ENCODE measurements at places on chromosomes 3 and 15.

- DNase-seq: no peak
Observed at GRCh38 chr15:99749386-99749785, 16.1 kb upstream of the LYSMD4 start.

DNA sequence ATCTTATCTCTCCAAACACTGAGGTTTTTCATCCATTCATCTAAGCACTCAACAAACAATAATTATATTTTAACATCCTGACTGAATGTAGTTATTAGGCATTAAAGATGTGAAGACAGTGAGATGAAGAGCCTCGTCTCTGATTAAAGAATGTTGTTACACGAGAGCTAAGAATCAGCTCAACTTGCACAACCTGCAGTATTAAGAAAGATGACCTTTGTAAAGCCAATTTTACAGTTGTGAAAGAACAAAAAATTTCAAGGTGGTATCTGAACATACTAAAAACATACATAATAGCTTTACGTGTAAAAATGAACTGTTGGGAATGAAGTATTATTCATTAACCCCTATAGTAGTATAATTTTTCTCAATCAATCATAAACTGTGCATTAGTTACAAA, 12.8 kb downstream of the CLDN1 start:
- DNase-seq: no peak

DNA sequence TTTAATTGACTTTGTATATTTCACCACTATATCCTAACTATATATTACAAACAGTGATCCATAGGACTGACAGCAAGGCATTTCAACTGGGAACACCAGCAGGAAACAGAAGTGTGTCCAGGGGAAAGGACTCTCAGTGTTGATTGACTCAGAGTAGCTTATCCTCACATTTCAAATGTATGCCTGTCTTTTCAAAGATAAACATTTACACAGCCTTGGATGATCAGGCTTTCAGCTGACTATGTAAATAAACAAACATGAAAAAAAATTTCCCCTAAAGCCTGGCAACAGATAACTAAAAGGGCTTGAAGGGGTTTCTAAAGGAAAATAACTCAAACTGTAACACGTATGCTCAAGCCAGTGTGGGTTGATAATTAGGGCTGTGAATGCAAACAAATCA, 321.8 kb downstream of the TBC1D5 start:
- no peak for DNase-seq

- no peak for DNase-seq
Observed at GRCh38 chr15:22918056-22918455, 62.1 kb downstream of the CYFIP1 start.

- DNase-seq: no peak
Observed at GRCh38 chr15:78322724-78323521, 17.2 kb upstream of the CRABP1 start.

DNA sequence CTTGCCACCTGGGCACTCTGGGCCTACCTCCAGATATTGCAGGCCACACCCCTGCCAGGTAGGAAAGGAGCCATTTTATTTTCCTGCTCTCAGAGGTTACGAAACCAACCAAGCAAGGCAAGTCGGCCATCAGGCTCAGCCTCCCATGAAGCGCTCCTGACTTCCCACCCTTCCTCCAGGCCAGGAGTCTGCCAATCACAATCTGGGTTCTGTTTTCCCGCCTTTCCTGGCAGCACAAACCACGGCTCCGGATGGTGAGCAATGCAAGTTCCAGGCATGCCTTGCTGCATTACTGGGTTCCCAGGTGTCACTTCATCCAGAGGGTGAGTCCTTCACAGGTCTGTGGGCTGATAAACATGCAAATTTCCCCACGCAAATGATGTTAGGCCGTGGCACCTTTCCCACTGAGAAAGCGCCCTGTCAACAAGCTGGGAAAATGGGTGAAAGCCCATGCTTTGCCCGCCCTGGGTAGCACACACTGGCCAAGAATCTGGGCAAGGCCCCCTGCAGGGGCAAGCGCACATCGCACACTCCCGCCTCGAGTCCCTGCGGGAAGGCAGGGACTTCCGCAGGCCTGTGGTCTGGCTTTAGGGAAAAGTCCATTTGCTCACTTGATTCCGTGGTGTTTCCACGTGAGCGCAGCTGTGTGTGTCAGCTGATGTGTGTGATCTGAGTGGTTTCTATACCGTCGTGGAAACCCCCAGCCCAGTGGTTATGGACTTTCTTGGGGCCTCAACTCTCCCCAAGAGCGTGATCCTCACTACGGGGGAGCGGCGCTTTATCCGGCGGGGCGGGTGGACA, 61.6 kb upstream of the RYK start:
- DNase-seq: no peak

GRCh38 chr3:161333696-161334095, 37.6 kb downstream of the SPTSSB start:
- no peak for DNase-seq

- no peak for DNase-seq
Observed at GRCh38 chr3:119301662-119302061, 7.5 kb downstream of the ARHGAP31 start.

GRCh38 chr3:136898549-136898948, 36.5 kb downstream of the NCK1 start:
- DNase-seq: no peak

- DNase-seq: no peak
Observed at GRCh38 chr3:55658270-55658669, 171.2 kb upstream of the WNT5A start.

GRCh38 chr15:51751697-51752683, 593 bp downstream of the TMOD2 start:
- DNase-seq: no peak

- DNase-seq: no peak
Observed at GRCh38 chr15:78838489-78838888, 27.2 kb upstream of the ADAMTS7 start.

DNA sequence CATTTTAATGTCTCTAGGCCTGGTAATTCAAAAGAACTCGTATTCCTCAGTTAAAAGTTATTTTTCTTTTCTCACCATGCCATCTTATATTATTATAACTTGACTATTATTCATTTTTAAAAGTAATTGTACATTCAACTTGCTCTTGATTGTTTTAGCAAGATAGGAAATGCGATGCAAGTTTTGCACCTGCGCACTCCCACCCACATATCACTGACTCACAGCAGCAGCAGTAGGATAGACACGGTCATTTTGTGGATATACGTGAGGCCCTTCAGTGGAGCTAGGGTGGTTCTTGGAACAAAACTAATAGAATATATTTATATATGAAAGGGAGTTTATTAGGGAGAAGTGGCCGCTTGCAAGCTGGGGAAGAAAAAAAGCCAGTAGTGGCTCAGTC, 95.5 kb upstream of the UBE3A start:
- no peak for DNase-seq

DNA sequence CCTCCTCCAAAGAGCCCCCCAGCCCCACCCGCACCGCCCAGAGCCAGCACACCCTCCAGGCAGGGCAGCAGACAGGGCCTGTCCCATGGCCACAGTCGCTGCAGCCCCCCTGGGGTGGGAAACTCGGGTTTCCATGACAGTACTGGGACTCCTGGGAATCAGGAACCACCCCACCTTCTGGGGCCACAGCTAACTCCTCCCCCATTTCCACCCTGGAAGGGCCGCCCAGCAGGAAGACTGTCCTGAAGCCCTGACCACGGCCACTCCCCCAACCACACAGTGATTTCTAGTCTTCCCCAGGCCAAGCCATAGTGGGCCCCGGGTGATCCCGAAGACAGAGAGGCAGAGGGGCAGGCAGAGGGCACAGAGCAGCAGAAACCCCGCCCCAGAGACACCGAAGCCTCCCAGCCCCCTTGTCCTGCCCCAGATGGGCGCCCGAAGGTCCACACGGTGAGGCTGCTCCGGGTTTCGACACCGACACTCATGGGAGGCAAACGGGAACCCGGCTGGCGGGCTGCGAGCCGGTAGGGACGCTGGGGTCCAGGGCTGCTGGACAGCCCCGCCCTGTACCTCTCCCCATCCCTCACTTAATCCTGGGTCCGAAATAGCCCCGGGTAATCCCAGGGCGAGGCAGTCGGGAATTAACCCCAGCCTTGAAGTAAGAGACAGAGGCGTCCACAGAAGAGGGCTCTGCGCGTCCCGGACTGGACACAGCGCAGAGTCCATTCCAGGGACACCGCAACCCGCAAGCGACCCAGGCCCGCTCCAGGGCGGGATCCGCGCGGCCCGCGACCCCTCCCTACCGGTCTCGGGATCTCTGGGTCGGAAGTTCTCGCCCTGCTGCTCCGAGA, 138.4 kb downstream of the NUP210 start:
- no peak for DNase-seq

DNA sequence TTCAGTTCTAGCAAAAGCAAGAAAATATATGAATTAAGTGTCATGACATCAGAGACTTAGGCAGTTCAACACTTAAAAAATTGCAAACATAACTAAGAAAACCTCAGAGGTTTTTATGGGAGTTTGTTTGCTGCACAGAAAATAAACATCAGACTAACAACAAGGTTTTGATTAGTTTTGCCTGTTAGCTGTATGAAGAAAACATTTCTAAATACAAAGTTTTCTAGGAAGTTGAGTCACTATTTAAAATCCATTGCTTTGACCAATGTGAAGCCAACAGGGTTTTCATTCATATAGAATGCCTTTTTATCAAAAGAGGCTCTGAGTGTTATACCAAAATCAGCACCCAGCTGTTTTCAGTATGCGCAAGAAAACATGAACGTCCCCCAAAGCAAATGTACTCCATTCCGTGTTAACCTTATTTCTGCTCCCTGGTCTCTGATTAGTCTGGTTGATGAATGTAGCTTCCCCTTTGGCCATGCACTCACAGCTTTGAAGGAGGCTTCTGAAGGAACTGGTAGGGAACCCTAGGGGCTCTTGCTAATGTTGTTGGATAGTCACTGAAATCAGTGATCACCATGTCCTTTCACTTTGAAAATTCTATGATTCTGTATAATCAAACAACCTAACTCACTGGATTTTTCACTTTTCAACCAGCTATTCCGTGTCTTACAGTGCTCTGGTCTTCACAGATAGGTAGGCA, 89.6 kb upstream of the TSEN2 start:
- no peak for DNase-seq

GRCh38 chr3:111852540-111852939, 6.5 kb upstream of the PHLDB2 start:
- no peak for DNase-seq

DNA sequence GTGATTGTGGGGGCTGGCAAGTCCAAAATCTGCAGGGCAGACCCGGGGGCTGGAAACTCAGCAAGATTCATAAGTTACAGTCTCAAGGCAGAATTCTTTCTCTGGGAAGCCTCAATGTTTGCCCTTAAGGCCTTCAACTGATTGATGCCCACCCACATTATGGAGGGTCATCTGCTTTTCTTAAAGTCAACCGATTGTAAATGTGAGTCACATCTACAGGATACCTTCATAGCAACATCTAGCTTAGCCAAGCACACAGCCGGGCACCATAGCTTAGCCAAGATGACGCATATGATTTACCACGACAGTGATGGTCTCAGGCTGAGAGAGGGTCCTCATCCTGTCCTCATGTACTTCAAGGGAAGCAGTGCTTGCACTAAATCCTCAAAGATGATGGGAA, 43.5 kb downstream of the IDH2 start:
- DNase-seq: no peak

DNA sequence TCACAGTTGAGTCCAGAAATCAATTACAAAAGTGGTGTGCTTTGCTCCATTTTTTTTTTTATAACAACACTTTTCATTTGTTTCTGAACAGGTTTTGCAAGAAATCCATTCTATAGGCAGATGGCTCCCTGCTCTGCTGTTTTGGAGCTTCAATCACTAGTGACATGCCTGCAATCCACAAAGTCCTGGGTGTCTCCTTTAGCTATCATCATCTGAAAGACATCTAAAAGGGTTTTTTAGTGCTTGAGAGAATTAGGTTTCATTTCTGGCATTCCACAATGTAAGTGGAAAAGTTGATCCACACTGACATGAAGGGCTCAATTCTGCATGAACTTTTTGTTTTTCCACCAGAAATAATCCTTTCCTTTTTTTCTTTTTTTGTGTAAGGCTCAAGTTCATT, 24.0 kb upstream of the MEIS2 start:
- no peak for DNase-seq

- no peak for DNase-seq
Observed at GRCh38 chr3:13072600-13073325, 466 bp downstream of the IQSEC1 start.

DNA sequence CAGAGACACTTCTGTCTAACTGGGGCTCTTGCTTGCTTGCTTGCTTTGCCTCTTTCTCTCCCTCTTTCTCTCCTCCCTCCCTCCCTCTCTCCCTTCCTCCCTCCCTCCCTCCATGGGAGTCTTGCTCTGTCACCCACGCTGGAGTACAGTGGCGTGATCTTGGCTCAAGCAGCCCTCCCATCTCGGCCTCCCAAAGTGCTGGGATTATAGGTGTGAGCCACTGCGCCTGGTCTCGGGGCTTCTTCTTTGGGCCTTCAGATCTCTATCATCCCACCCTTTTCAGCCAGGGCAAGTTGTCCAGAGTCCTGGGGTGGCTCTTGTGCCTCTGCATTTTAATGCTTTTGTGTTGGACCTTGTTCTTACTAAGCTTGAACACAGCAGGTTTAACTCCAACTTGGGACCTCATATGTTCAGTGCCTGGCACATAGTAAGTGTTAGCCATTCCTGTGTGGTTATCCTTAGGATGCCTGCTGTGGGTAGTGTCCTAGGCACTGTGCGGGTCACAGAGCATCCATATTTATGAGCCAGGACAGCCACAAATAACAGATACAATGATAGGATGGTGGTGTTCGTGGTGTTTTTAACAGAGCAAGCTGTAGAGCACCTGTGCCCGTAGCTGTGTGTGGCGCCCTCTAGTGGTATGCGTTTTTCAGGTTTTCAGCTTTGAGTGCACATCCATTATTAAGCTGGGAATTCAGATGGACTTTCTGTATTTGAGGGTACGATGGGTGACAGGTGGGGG, 75.1 kb downstream of the CCK start:
- no peak for DNase-seq

GRCh38 chr3:114406286-114406685, 112.5 kb downstream of the TIGIT start:
- no peak for DNase-seq

GRCh38 chr15:70763120-70763949, at the start of gene UACA:
Gene UACA, minus strand, starts transcription at chr15:70763558. Its CDS starts 151 bp downstream, at chr15:70763407.
- DNase-seq: peak; percentile 89

DNA sequence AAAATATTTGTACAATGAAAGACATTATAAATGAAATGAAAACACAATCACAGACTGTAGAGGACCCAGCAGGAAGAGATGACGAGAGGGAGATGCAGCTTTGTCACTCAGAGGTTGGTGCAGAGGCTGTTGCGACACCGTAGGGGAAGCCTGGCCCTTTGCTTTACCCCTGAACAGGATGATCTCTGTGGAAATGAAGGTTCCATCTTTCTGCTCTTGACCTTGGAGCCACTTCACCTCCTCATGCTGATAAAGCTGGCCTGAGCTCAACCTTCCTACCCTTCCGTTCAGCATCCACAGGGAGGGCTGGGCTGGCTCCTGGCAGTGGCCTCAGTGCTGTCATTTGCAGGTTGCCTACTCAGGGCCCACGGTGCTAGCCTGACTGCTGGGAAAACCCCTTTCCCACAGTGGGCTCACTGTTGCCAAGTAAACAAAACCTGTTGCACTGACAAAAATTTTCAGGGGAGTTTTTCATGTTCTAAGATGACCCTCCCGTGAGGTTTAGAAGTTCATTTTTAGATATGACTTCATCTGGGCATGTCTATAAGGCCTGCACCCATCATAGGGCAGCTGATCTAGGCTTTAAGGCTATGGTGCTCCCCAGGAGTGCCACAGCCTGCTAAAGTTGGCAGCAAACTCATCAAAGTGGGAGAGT, 3.0 kb upstream of the CD80 start:
- no peak for DNase-seq
